Left ventricle myocardium superior (tissue), 1 donor: ENCODE measurements at places on chromosomes 12 and 14. TPM values are rescaled to one million over a fixed set of nuclear protein-coding genes. Genes with fewer than 3 reads are reported as not detected.

GRCh38 chr12:59452746-59453145, 143.1 kb upstream of the SLC16A7 start:
- no peak for DNase-seq

DNA sequence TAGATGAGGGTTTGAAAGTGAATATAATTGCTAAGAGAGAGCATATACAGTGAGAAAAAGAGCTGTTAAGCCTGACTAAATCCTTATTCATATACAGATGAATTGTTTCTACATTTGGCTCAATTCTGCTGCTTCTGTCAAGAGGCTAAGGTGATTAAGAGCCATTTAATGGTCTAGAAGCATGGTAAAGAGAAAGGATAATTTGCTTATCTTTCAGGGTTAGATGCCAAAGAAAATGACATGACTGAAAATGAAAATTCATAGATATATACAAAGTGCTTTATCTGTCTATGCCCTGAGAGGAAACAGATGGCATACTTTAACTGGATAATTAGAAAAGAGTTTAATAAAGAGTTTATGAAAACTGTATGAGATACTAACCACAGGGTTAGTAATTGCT, 834.9 kb downstream of the SLC6A15 start:
- no peak for DNase-seq

- DNase-seq: no peak
Measured at GRCh38 chr14:51926449-51926848, 62.9 kb upstream of the RTRAF start.

DNA sequence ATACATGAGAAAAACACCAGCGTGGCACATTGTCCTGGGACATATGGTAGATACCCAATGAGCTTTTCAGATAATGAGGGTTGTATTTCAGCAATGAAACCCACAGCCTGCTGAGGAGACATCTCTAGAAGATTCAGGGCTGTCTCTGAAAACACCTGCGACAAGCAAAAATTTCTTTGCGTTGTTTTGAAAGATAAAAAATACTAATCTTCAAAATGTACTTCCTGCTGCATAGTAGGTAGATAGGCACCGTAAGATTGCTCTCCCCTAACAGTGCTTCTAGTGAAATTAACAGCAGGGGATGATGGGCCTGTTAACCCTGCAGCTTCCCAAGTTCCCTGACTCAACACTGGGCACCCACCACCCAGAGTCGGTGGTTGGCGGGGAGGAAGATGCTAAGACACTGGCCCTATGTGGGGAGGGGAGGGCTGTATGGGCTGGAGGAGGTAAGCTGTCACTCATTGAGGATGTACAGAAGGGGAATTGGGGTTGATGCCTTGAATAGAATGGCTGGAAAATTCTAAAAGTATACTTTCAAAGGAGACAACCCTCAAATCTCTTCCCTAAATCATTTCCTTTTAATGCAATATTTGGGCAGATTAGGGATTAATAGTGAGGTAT, 20.0 kb downstream of the ZFP36L1 start:
- DNase-seq: no peak

GRCh38 chr12:117878605-117879004, 90.2 kb downstream of the KSR2 start:
- DNase-seq: no peak

- no peak for DNase-seq
Measured at GRCh38 chr14:93787465-93788292, 606 bp downstream of the PRIMA1 start.

DNA sequence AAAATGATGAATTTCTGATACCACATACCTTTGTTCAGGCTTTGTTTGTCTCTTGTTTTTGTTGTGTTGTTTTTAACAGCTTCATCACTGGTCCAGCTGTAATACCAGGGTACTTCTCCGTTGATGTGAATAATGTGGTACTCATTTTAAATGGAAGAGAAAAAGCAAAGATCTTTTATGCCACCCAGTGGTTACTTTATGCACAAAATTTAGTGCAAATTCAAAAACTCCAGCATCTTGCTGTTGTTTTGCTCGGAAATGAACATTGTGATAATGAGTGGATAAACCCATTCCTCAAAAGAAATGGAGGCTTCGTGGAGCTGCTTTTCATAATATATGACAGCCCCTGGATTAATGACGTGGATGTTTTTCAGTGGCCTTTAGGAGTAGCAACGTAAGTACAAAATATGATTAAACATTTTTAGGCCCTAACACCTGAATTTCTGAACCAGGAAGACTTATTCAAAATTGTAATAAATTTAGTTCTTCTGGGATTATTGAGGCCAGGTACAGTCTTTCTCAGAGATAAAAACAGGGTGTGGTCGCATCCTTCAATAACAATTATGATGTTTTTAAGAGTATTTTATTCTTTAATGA, 22.4 kb downstream of the RXYLT1 start:
- DNase-seq: no peak

GRCh38 chr12:107983756-107984472, 145.2 kb upstream of the WSCD2 start:
- DNase-seq: no peak

DNA sequence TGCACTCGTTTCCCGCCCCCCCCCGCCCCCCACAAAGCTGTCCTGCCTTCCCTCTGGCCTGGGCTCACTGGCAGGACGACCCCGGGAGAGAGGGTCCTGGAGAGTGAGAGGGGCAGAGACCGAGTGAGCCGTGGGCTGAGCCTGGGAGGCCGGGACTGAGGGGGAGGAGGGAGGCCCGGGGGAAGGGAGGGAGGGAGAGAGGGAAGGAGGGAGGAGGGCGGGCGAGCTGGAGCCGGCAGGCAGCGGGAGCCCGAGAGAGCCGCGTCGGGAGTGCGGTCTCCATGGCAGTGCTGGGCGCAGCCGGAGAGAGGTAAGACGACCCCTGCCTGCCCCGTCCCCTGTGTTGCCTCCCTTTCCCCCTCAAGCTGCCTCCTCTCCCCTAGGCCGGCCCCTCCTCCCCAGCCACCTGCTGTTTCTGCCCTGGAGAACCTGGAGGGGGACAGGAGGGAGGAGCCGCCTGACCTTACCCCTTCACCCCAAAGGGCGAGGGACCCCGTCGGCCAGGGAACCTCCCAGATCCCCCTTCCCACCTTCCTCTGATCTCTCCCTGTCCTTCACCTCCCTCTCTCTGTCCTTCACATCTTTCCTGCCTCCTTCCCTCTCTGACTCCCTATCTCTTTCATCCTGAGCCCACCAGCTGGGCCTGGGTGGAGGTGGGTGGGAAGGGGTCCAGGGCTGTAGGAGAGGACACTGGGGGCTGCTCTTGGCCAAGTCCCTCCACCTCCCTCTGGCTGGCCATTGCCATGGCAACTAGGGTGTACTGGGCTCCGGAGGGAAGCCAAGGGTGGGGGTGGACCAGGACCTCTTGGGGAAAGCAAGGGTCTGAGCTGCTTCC, at the start of gene GPR162:
TSS of gene GPR162 (plus strand) at position 231 of the 835 bp plus-strand sequence. CDS start 2,078 bp downstream, outside the sequence.
- peak; percentile 79 for DNase-seq

DNA sequence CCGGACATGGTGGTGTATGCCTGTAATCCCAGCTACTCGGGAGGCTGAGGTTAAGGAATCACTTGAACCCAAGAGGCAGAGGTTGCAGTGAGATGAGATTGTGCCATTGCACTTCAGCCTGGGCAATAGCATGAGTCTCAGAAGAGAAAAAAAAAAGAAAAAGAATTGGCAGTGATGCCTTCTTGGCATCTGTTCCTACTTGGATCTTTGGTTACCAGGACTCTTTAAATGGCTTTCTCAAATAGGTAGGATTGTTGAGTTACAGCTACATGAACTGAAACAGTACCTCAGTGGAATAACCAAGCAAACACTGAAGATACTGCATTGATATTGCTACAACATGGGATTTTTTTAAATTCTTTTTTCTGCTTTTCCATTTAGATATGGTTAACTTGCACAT, 136.8 kb downstream of the SAMD4A start:
- no peak for DNase-seq

DNA sequence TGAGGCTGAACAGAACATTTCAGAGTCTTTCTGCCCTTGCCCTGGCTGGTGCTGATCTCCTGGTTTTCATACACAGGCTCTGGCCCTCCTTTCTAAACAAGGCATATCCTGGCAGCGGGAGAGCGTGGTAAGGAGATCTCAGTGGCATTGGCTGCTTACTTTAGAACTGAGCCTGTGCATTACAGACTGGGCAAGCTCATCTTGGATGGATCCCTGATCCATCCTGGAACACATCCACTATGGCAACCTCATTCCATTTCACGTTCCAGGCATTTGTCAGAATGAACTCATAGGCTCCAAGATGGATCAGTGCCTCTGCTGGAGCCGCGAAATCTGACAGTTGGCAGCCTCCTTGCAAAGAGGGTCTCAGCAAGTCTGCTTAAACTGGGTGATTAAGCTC, 224.5 kb upstream of the PELI2 start:
- no peak for DNase-seq

Gene LIN7A
- total RNA-seq: 14.4 TPM

Gene LHX5
- total RNA-seq: not detected

Gene SPATA7
- total RNA-seq: 10.3 TPM

Gene A2M
- 569 TPM for total RNA-seq

Gene STAC3
- total RNA-seq: 1.4 TPM
